Activated T-helper 2 cell treated with anti-CD3 and anti-CD28 coated beads, Interferon-gamma antibody, Interleukin-2, Interleukin-4, amounts not matched to agents 10 μg/mL and 5 μg/mL and 100 μg/mL, durations not matched to agents 14 hours and 24 hours and 36 hours (primary cell): ENCODE measurements at places on chromosomes 7 and 10.

GRCh38 chr7:111836592-111836991, 274.3 kb upstream of the IMMP2L start:
- H3K27me3 ChIP-seq, result no peaks in the 10 kb centered on the region
- peaks cover 1% of the 10 kb centered on the region for H3K4me1 ChIP-seq
- no peak overlapping the region for H3K27ac ChIP-seq
- H3K36me3 ChIP-seq, result no peaks in the 10 kb centered on the region
- no peak for DNase-seq
- H3K4me3 ChIP-seq, result no peak overlapping the region

DNA sequence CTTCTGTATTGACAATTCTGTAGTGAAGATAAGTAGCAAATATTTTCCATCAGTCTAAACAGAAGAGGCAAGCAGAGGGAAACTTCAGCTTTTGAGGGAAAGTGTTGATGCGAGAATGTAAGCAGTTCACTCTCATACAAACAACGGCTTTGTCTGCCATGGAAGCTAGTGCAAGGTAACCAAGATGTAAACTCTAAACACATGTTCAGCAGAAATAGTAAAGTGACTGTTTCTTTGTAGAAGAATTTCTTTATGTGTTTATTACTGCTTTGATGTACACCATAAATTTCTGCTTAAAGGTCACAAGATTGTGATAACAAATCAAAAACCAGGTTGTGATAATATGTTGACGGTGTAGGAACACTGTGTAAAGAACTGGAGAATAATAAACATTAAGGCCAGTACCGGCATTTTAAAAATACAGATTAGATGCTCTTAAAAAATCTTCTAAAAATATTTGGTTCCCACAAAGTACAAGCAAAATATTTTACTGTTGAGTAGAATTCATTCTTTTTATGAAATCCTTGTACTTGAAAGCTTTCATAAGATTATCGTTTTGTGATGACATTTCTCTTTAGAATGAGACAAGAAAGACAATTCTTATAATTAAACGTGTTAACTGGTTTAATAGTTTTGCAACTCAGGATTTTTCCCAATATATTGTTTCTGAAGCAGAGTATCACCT, 34.2 kb downstream of the SEMA3C start:
- H3K4me3 ChIP-seq, result no peak overlapping the region
- peaks cover 4% of the 10 kb centered on the region for H3K4me1 ChIP-seq
- H3K36me3 ChIP-seq, result no peaks in the 10 kb centered on the region
- H3K27ac ChIP-seq, result no peak overlapping the region

GRCh38 chr7:155529845-155530244, 16.5 kb downstream of the CNPY1 start:
- no peak for DNase-seq
- H3K36me3 ChIP-seq, result no peaks in the 10 kb centered on the region
- H3K27me3 ChIP-seq, result peaks cover 59% of the 10 kb centered on the region
- H3K27ac ChIP-seq, result no peak overlapping the region
- H3K4me1 ChIP-seq, result peaks cover 7% of the 10 kb centered on the region

- H3K4me3 ChIP-seq, result no peak overlapping the region
- no peaks in the 10 kb centered on the region for H3K4me1 ChIP-seq
- no peak for DNase-seq
- H3K27ac ChIP-seq, result no peak overlapping the region
- no peaks in the 10 kb centered on the region for H3K36me3 ChIP-seq
Observed at GRCh38 chr7:18515067-18515466, 19.5 kb downstream of the HDAC9 start.

DNA sequence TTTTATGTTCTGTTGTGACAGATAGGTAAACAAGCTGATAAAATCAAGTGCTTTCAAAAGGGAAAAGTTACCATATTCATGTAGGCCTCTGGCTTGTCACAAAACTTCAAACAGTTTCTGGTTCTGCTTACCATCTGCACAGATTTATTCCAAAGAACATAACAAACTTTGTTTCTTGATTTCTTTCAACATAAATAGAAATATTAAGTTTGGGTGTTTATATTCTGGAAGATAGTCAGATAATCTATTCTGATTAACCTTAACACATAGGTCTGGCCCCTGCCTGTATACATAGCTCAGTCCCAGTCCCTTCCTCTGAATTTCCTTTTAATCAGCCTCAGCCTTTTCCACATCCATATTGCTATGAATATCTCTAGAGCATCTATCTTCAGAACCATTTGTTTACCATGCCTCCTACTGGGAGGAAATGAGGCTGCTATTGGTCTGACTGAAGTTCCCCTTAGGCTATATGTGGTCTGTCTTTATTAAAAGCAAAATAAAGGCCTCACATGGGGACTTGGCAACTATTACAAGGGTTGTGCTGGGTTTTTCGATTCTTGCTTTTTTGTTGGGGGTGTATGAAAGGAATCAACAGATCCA, 319.0 kb downstream of the HPSE2 start:
- no peak for DNase-seq
- H3K36me3 ChIP-seq, result no peaks in the 10 kb centered on the region
- H3K4me1 ChIP-seq, result no peaks in the 10 kb centered on the region
- H3K27me3 ChIP-seq, result no peaks in the 10 kb centered on the region

DNA sequence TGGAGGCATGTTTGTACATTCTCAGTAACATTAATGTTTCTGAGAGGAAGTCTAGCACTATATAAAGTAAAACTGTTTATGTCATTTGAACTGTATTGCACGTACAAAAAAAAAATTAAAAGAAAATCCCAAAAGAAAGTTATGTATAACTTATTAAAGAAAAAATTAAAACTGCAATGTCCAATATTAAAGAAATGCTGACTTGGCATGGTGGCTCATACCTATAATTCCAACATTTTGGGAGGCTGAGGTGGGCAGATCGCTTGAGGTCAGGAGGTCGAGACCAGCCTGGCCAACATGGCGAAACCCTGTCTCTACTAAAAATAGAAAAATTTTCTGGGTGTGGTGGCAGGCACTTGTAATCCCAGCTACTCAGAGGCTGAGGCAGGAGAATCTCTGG, 178.7 kb upstream of the VIPR2 start:
- H3K36me3 ChIP-seq, result no peaks in the 10 kb centered on the region
- H3K27me3 ChIP-seq, result peaks cover 2% of the 10 kb centered on the region
- H3K4me3 ChIP-seq, result no peak overlapping the region
- no peaks in the 10 kb centered on the region for H3K4me1 ChIP-seq

- H3K27ac ChIP-seq, result no peak overlapping the region
- H3K27me3 ChIP-seq, result peaks cover 2% of the 10 kb centered on the region
- no peak overlapping the region for H3K4me3 ChIP-seq
- no peaks in the 10 kb centered on the region for H3K36me3 ChIP-seq
- no peak for DNase-seq
Observed at GRCh38 chr7:117470777-117471176, 9.0 kb upstream of the CFTR start.

- no peaks in the 10 kb centered on the region for H3K36me3 ChIP-seq
- H3K4me1 ChIP-seq, result peaks cover 3% of the 10 kb centered on the region
- no peak for DNase-seq
- no peak overlapping the region for H3K27ac ChIP-seq
Observed at GRCh38 chr7:76233538-76234281, 32.0 kb downstream of the SRRM3 start.

DNA sequence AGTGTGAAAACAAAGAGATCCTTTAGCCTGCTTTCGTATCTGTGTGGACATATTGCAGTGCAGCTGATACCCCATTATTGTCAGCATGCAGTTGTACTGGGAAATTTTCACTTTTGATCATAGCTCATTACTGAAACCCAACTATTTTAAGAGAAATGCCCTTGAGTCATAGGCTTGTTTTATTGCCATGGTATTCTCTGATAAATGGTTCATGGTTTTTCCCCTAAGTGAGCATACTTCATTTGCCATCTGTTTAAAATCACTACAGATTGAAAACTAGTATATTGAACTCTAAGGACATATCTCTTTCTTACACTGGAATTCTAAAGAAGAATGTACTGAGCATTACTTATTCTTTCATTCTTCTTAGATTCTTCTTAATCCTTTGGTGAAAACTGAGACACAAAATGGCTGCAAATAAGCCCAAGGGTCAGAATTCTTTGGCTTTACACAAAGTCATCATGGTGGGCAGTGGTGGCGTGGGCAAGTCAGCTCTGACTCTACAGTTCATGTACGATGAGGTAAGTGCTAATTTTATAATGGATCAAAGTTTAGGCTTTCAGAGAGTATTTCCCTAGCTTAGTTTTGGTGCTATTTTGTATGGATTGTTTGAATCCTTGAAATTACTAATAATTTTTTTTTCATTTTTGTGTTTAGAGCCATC, 63.0 kb downstream of the RALA start:
- H3K4me1 ChIP-seq, result peaks cover 5% of the 10 kb centered on the region
- DNase-seq, result no peak
- peaks cover 20% of the 10 kb centered on the region for H3K36me3 ChIP-seq
- no peak overlapping the region for H3K27ac ChIP-seq
- H3K27me3 ChIP-seq, result no peaks in the 10 kb centered on the region

- H3K36me3 ChIP-seq, result no peaks in the 10 kb centered on the region
- H3K4me1 ChIP-seq, result peaks cover 2% of the 10 kb centered on the region
- DNase-seq, result no peak
- peaks cover 3% of the 10 kb centered on the region for H3K27me3 ChIP-seq
- H3K27ac ChIP-seq, result no peak overlapping the region
Observed at GRCh38 chr7:116779216-116779615, 83.2 kb upstream of the CAPZA2 start.

DNA sequence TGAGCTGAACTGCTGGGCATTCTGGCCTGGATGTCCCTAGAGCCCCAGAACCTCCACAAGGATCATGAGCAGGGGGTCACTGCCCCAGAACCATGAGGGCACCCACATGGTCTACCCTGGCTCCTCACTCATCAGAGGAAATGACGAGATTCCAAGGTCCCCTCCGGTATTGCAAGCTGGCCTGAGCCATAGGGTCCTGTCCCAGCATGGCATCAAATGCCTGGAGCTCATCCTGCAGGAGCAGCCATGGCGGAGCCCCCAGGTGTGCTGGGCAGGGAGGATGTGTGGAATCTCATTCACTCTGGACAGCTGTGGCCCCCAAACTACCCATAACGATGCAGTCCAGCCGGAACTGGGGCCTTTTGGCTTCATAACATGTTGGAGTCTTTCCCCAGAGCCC, 66.6 kb upstream of the ANTXRL start:
- peaks cover 10% of the 10 kb centered on the region for H3K36me3 ChIP-seq
- H3K4me1 ChIP-seq, result peaks cover 7% of the 10 kb centered on the region
- no peak overlapping the region for H3K27ac ChIP-seq
- no peaks in the 10 kb centered on the region for H3K27me3 ChIP-seq

DNA sequence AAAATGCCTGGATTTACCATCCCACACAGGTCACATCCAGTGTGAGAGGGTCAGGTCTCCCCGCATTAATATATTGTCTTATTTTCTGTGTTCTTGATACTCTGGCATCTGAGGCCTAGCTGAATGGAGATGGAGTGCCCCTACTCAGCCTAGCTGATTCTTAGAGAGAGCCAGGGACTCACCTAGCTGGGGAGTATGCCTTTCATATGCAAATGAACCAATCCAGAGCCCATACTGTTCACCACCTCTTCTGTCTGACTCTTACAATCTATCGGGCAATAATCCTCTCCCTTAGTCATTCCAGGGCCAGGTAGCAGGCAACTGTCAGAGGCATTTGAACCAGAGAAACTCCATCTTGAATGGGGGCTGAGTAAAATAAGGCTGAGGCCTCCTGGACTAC, 46.3 kb downstream of the LBX1 start:
- H3K4me3 ChIP-seq, result no peak overlapping the region
- no peak overlapping the region for H3K27ac ChIP-seq
- no peaks in the 10 kb centered on the region for H3K36me3 ChIP-seq
- H3K27me3 ChIP-seq, result peaks cover 10% of the 10 kb centered on the region

GRCh38 chr7:35799846-35800717, 775 bp upstream of the SEPTIN7 start:
- H3K27me3 ChIP-seq, result no peaks in the 10 kb centered on the region
- H3K4me1 ChIP-seq, result peaks cover 30% of the 10 kb centered on the region
- peak; percentile 82 for DNase-seq
- H3K4me3 ChIP-seq, result peak overlapping the region; percentile 92
- H3K36me3 ChIP-seq, result peaks cover 25% of the 10 kb centered on the region
- peak overlapping the region; percentile 94 for H3K27ac ChIP-seq

GRCh38 chr7:25847336-25848070, 304.5 kb upstream of the NFE2L3 start:
- H3K27me3 ChIP-seq, result peaks cover 38% of the 10 kb centered on the region
- H3K27ac ChIP-seq, result no peak overlapping the region

- H3K27ac ChIP-seq, result no peak overlapping the region
- DNase-seq, result no peak
- peaks cover 3% of the 10 kb centered on the region for H3K4me1 ChIP-seq
- peaks cover 55% of the 10 kb centered on the region for H3K36me3 ChIP-seq
Observed at GRCh38 chr10:5930272-5930671, 40.2 kb downstream of the FBH1 start.

DNA sequence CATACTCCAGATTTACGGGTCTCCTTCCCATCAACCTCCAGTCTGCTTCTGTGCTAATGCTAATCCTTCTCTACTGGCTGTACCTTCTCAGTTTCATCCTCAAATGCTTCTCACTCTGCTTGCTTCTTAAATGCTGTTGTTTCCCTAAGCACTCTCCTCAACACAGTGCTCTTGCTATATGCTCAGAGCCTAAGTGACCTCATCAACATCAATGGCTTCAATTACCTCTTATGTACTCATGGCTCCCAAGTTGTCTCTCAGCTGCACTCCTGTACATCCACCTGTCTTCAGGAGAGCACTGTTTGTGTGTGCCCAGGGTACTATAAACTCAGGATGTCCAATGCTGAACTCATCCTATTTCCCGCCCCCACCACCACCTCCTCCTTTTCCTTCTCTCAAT, 22.5 kb downstream of the ELAPOR2 start:
- H3K27ac ChIP-seq, result no peak overlapping the region
- no peaks in the 10 kb centered on the region for H3K36me3 ChIP-seq
- no peaks in the 10 kb centered on the region for H3K27me3 ChIP-seq
- DNase-seq, result no peak

GRCh38 chr7:101077303-101078086, 7.8 kb upstream of the TRIM56 start:
- H3K4me1 ChIP-seq, result peaks cover 4% of the 10 kb centered on the region
- peak; percentile 71 for DNase-seq
- H3K27me3 ChIP-seq, result peaks cover 5% of the 10 kb centered on the region
- H3K36me3 ChIP-seq, result no peaks in the 10 kb centered on the region
- no peak overlapping the region for H3K4me3 ChIP-seq
- H3K27ac ChIP-seq, result no peak overlapping the region

DNA sequence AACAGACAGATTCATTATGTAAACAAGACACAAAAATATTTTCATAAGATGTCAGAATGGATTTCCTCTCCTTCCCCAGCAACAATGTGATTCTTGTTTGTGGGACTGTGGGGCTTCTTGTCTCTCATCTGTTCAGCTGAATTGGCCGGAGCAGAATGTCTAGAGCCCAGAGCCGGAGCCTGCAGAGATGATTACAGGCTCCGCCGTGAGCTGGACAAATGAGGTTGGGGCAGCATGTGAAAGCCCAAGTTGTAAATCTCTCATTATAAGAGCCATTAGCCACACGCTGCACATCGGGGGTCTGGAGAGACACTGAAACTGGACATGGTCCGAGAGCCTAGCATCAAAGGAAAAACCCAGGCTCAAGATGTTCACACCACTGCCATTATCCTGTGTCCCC, 137.0 kb upstream of the ADAM12 start:
- H3K36me3 ChIP-seq, result no peaks in the 10 kb centered on the region
- H3K4me3 ChIP-seq, result no peak overlapping the region
- H3K27ac ChIP-seq, result no peak overlapping the region
- no peaks in the 10 kb centered on the region for H3K27me3 ChIP-seq
- DNase-seq, result no peak
